CD4-positive, alpha-beta T cell treated with Interleukin-6 at 100 ng/mL for 8 hours (primary cell): ENCODE measurements at places on chromosomes 11 and 22.
A peak's percentile ranks its signal among the peaks of the same experiment; 100 is the strongest.

DNA sequence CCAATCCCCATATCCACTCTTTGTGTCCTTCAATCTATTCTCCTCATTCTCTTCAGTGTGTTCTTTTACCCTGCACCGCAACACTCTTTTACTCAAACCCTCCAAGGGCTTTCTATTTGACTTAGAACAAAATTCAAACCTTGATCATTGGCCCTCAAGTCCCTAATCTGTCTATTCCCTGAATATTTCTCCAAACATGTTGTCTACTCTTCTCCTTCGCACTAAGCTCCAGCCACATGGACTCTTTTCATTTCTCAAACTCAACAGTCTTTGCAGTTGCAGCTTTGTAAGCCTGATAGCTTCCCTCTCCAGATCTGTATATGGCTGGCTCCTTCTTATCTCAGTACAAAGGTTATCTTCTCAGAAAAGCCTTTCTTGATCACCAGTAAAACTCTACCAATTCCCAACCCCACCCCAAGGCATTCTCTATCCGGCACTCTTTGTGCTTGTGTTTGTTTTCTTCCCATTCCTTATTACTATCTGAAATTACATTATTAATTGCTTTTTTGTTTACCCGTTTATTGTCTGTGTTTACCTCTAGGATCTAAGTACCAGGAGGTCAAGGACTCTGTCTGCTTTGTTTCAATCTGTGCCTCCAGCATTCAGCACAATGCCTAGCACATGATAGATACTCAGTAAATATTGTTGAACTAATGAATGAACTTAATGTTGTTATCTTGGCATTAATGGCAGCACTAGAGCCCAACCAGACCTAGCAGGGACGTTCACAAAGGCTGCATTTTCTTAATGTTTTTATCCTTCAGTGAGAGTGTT lies 147.4 kb downstream of the BBOX1 start:
- DNase-seq, result no peak

GRCh38 chr11:100991541-100991940 lies 138.1 kb downstream of the PGR start:
- no peak for DNase-seq

- no peak for DNase-seq
Measured at GRCh38 chr11:86161837-86162236, 82.7 kb upstream of the EED start.

DNA sequence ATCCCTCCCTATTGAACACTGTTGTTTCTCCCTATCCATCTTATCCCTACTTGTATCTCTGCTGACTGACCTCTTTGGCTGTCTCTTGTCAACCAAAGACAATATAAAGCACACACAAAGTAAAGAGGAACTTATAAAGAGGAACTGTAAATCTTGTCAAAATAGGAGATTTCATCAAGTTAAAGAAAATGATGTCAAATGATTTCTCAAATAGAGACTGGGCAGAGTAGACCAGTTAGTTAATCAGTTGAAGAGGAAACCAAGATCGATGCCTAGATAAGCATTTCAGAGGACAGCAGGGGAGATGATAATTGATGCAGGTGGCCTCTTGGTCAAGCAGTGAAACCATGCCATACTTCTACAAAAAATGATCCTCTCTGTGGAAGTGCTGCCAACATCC lies 22.7 kb downstream of the KCNQ1OT1 start:
- no peak for DNase-seq

DNA sequence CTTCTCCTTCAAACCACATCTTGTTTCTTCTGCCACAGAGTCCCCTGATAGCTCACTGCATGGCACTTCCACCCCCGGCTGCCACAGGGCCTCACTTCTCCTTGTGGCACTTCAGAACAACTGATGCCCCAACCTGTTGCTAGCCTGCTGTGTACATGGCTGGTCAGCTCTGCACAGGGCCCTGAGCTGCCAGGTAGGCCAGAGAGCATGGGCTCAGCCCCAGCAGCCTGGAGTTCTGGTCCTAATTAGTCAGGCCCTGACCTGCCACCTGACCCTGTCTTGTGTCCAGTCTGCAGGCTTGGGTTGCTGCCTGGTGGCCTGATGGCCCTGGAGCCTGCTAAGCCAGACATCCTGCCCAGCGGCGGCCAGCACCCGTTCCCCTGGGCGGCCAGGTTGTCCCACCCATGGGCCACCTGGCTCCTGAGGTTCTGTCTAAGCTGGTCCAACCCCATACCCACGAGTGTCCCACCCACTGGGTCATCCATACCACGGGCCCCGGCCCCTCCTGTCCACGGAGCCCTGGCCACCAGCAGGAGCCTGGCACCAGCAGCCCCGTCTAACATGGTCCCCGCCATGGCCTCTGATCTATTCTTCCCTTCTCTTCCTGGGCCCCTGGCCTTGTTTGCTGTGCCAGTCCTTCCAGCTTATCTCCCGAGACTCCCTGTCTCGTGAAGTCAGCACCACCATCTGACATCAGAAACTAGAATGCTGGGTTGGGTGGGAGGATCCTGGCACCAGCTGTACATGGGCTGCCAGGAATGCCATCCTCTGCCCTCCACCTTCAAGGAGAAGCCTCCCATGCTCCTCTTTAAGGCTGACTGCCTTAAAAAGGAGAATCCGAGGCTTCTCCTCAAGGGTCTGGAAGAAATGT lies 3.1 kb upstream of the CERK start:
- no peak for DNase-seq

- no peak for DNase-seq
Measured at GRCh38 chr11:69210310-69211035, 54.7 kb downstream of the SMIM38 start.

DNA sequence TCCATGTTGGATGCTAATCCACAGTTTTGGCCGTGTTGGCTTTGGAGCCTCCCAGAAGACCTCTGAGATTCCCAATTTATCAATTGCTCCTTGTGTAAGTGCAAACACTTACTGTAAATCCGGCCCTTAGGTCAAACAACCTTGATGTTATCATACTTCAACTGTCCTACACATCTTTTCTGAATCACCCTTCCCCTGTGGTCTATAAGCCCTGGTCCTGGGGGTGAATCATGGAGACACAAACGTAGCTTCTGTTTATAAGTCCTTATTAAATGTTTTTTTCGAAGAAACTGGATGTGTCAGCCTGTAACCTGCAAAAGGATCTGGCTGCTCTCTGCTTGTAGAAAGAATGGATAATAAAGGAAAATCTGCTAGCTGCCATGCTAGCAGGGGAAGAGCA lies 1.7 kb upstream of the IL10RA start:
- no peak for DNase-seq

GRCh38 chr11:82462608-82463242 lies 270.9 kb downstream of the FAM181B start:
- DNase-seq, result no peak

DNA sequence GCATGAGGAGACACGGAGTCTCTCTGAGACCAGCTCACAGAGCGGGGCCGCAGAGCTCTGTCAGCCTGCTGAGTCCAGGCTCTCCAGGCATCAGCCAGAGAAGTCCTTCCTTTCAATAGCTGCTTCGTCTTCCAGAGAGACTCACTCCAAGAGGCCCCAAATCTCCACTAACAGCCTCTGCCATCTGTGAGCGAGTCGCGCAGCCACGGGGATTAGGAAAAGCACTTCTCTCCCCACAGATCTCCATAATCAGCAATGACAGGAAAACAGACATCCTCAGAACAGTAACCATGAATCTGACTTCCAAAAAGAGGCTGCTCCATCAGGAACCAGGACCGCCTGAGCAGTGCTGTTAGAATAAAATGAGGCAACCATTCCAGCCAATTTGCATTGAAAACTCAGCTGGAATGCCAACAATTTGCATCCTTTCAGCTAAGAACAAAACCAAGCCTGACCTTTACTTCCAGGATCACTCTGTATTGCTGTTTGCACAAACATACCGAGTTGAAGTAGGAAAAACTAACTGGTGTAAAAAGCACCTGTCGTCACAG lies 65.4 kb downstream of the SMCO4 start:
- DNase-seq, result no peak

GRCh38 chr11:62958547-62959421 lies 26.0 kb downstream of the SLC22A6 start:
- DNase-seq, result no peak

DNA sequence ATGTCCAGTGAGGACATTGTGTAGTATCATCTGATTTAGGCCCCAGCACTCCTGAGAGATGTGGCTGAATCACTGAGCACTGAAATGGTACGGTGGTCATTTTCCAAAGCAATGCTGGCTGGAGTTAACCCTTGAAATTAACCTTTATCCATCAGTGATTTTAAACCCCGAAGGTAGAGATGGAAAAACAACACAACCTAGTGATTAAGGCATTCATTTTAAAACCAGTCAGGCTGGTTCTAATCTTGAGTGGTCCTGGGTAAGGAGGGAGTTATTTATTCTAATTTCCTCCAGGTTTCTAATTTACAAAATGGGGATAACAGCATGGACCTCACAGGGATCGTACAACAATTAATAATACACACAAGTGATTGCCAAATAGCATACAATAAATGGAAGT lies 6.6 kb upstream of the CSNK2A3 start:
- no peak for DNase-seq

DNA sequence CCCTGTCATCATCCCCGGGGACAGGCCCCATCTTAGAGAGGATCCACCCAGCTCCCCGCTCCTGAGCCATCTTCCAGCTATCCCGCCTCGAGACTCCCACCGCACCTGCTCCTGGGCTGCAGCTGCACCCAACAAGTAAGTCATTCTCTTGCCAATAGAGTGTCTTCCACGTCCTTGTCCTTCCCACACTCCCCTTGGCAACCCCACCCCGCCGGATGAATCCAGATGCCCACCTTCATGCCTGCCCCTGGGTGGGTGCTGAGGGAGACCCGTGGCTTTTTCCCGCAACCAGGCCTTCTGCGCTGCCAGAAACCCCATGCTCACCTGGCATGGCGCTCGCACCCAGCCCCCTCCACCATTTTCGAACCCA lies 11.1 kb upstream of the C11orf24 start:
- DNase-seq, result no peak

- no peak for DNase-seq
Measured at GRCh38 chr11:75356613-75357012, 5.2 kb upstream of the ARRB1 start.

- no peak for DNase-seq
Measured at GRCh38 chr11:130165601-130166456, 6.2 kb downstream of the ST14 start.

GRCh38 chr11:124069429-124070401 lies 28.6 kb upstream of the OR10G7 start:
- peak; percentile 12 for DNase-seq

DNA sequence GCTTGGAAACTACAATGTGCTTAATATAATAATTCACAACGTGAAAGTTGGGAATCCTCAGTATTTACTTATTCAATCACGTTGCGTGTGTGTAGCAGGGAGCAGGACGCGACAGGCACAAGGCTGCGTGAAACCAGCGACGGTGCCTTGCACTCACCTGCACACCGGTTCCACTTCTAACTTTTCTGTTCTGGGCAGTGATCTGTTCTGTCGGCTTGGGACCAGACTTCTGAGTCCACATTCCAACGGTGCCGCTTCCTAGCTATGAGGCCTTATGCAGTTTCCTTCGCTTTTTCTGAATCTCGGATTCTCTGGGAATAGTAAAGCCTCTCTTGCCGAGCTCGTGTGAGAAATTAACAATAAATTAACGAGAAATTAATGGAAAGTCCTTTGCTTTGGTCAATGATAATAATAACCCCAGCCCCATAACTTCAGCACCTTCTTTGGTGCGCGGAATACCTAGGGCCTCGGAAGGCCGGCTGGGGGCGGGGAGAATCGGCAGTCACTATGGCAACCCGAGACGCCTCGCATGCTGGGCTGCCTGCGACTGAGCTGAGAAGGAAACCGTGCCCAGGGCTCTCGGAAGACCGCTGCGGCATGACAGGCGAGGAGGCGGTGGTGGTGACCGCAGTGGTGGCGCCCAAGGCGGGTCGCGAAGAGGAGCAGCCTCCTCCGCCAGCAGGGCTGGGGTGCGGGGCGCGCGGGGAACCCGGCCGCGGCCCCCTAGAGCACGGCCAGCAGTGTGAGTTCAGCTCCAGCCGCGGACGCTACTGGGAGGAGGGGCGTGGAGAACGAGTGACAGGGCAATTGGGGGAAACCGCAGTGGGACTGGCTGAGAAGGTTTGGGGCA lies at the start of gene C11orf97:
Gene C11orf97, plus strand, starts transcription at position 530 of the 850 bp plus-strand sequence. Its CDS starts 68 bp downstream, at position 598.
- peak; percentile 55 for DNase-seq

GRCh38 chr11:83147895-83148294 lies 9.0 kb upstream of the PCF11 start:
- DNase-seq, result no peak

- no peak for DNase-seq
Measured at GRCh38 chr22:25714070-25714469, 27.9 kb upstream of the MYO18B start.

GRCh38 chr11:529728-530411 lies 5.5 kb downstream of the HRAS start:
- DNase-seq, result no peak

- DNase-seq, result no peak
Measured at GRCh38 chr11:32432565-32432964, 2.8 kb downstream of the WT1 start.

DNA sequence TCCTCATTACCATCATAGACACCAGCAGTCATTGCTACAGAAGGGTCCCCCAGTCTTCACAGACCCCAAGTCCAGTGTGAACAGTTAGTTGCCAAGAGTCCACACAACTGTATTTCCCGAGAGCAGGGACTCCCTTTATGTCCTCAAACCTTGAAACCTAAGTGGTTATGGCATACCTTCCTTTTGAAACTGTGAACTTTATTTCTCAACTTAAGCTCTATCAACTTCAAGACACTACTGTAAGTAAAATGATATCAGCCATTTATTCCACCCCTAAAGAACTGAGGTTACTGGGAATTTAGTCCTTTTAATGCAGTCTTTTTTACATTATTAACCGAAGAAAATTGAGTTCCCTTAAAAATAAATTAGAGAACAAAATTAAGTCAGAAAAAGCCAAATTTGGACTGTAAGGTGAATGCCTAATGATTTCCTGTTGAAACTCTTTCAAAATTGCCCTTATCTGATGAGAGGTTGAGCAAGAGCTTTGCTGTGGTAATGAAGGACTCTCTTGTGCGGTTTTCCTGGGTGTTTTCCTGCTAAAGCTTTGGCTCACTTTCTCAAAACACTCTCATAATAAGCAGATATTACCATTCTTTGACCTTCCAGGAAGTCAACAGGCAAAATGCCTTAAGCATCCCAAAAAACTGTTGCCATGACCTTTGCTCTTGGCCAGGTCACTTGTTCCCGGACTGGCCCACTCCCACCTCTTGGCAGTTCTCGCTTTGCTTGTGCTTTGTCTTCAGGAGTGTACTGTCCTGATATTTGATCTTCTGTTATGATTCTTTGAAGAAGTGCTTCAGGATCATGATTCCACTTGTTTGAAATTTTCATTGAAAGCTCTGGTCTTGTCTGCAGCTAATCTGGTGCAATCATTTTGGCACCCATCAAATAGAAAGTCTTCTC lies 765.4 kb upstream of the ANO3 start:
- no peak for DNase-seq

- peak; percentile 24 for DNase-seq
Measured at GRCh38 chr11:19951558-19952115, 208.6 kb downstream of the DBX1 start.
